ENCODE measurements at places on chromosomes 6 and 20.

DNA sequence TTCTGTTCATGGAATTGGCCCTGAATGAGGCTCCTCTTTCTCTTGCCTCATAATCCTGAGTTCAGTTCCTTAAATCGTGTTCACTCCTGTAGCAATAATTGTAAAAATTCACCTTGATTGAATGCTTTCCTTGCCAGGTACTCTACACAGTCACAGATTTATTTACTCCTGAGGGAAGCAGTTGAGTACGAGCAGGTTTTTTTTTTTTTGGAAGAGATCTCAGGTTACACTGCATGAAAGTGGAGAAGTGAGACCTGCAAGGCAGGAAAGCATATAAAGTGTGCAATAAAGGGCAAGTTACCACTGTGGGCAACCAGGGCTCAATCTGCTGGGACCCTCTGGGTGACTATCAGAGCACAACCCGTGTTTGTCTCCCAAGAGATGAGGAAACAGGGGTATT, 93.0 kb upstream of the DOK5 start:
- DNase-seq: no peak

- peak; percentile 37 for DNase-seq
Observed at GRCh38 chr6:89792881-89793280, 26.7 kb downstream of the MDN1 start.

- DNase-seq: no peak
Observed at GRCh38 chr6:2753110-2753489, 2.4 kb upstream of the MYLK4 start.

GRCh38 chr6:3471286-3471685, 14.4 kb upstream of the SLC22A23 start:
- DNase-seq: no peak

DNA sequence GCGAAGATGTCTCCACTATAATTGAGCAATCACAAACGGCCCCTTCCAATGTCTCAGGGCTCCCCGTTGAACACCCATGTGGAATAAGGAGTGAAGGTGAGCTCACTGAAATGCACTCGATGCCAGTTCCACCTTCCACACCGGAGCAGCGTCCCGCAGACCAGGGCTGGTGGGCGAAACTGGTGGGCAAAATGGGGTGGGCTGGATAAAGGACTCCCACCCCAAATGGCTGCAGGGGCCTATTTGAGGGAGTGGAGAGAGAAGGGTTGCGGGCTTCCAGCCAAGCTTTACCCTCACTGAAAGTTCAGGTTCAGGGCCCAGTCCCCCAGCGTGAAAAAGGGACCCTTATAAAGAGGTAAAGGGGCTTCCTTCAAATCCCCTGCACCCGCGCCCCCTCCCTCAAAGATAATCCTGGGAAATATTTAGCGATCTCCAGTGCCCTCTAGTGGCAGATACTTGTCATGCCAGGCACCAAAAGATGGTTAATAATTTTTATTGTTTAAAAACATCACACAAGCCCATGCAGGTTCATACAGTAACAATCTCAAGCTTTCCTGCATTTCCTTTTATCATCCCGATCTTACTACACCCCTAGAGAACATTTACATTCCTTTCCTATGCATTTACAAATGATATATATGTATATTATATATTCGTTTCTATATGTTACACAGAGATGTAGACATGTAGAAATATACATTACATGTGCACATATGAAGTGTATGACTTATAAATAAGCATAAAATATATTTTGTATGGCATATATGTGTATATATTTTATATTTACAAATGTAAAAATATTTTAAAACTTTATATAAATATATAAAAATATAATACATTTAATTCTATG, 58.2 kb upstream of the NKX2-2 start:
- peak; percentile 56 for DNase-seq

- peak; percentile 46 for DNase-seq
Observed at GRCh38 chr20:52103335-52103912, 88.2 kb downstream of the ZFP64 start.

- DNase-seq: no peak
Observed at GRCh38 chr20:46371656-46372055, 34.8 kb downstream of the ELMO2 start.

GRCh38 chr6:151481786-151482185, 12.0 kb upstream of the CCDC170 start:
- no peak for DNase-seq

DNA sequence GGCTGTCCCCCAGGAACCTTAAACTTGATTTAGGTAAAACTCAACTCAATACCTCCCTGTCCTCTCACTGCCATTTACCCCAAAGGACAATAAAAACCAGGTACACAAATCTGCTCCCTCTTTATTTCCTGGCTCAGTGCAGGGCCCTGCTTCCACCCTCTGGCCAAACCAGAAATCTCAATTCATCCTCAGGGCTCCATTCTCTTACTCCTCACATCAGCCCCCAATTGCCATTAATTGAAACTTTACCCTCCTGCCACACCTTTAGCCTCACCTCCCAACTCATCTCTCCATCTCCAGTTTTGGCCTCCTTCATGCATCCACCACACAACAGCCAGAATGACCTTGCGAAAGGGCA, 10.5 kb downstream of the ZBTB2 start:
- no peak for DNase-seq

DNA sequence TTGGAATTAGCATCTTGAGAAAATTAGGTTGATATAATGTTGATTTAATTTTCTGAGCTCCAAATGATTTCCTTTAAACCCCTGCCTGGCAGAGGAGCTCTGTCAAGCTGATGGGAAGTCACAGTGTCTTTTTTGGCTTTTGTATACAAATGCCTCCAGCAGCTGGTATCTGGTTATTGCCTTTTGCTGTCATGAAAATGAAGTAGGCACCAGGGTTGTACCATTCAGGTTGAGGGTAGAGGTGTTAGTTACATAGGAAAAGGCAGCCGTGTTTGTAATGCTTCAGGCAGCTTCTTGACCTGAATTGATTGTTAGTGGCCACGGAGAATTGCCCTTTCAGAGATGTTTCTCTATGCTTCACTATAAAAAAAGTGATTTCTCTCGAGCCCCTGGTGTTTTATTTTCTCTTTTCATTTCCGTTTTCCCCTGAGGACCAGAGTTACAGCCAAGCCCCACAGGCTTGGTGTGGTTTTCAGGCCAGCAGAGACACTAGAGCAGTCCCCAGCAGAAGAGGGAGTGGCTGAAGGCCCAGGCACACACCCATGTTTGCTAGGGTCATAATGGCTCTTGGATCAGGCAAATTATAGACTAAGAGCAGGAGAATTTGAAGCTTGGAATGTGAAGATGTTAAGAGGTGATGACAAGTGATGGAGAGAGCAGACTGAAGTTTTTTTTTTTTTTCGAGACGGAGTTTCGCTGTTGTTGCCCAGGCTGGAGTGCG, 21.6 kb downstream of the CMTR1 start:
- no peak for DNase-seq

GRCh38 chr6:134316733-134317431, 1.0 kb downstream of the SGK1 start:
- DNase-seq: peak; percentile 29

DNA sequence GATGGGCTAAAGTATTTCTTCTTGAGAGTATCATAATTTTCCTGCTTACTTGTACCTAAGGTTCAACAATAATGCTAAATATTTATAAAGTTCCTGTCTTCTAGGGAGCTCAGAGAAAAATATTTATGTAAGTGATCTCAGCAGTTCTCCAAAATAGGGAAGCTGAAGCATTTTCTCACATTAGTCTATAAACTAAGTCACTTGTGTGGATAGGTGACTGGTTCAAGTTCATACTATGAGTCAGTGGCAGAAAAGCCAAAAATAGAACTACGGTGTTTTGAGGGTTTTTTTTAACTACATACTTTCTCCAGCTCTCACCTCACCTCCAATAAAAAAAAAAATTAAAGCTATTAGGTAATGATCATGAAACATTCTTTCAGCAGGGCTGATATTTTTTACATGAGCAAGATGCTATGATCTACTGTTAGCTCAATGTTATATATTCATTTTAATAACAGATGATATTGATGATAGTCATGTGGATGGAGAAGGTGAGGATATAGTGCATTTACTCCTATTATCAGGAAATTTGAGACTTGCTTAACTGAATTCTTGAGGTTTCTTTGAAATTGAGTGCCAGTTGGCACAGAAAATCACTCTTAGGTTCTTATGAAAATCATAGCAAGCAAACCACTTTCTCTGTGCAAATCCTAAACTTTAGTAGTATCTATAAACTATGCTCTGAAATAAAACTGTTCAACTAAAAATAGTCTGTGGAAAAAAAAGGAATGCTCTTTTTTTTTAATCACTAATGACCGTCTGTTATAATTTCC, 4.1 kb upstream of the MOXD1 start:
- DNase-seq: no peak

- no peak for DNase-seq
Observed at GRCh38 chr6:90644492-90644891, 57.6 kb upstream of the MAP3K7 start.

GRCh38 chr20:38892091-38892981, 33.9 kb upstream of the FAM83D start:
- no peak for DNase-seq

DNA sequence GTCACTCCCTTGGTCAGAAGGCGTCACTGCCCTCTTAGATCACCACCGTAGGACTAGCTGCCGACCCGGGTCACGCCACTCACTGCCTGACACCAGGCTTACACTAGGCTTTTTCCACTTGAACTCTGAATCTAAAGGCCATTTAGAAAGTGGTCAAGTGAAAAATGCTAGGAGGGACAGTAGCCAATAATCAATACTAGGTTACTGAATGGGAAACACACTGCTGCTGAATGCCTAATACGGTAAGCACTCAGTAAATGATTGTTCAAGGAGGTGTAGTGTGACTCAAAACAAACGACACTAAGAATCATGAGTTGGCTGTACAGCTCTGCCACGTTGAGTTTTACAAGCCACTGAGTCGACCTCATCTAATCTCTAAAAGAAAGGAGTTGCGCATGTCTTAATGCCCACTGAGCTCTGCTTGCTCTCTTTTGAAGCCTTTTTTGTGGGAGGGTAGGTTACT, 760 bp upstream of the IBTK start:
- DNase-seq: peak; percentile 55

GRCh38 chr6:10559522-10560152, 38.5 kb downstream of the GCNT2 start:
- DNase-seq: peak; percentile 15

- no peak for DNase-seq
Observed at GRCh38 chr6:46044881-46045617, 29.4 kb upstream of the CLIC5 start.

GRCh38 chr20:43945391-43946205, 30.9 kb downstream of the TOX2 start:
- DNase-seq: no peak

GRCh38 chr6:159821122-159821521, 21.0 kb downstream of the PNLDC1 start:
- no peak for DNase-seq

GRCh38 chr6:46891252-46891795, 30.4 kb downstream of the ADGRF5 start:
- no peak for DNase-seq

- no peak for DNase-seq
Observed at GRCh38 chr20:3237011-3237957, 1.7 kb downstream of the SLC4A11 start.

DNA sequence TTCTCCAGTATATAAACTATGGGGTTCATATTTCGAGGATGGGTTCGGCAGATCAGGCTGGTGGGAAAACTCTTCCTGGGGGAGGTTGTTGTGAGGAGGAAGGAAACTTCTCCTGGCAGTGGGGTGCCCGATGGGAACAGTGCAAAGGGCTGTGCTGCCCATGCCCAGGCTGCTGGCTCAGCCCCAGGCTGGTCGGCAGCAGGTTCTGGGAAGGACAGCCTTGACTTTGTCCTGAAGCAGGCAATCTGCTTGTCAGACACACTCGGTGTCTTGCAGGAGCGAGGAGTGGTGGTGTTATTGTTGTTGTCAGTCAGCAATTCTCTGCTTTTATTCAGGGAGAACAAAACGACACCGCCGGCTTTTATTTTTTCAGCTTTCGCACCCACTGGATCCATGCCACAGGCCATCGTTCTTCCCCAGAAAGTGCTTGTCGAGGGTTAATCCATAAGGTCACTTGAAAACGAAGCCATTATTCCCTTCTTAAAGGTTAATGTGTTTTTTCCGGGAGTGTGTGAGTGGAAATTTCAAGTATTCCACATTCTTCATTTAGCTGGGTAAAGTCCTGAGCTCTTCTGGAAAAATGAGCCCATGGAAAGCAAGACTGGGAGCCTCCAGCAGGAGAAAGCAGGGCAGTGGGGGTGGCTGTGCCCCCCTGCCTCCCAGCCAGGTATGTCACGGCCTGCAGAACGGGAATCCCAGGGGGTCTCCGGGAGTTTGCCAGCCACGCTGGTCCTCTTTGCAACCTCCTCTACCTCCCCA, 57.0 kb upstream of the STX16 start:
- peak; percentile 21 for DNase-seq

DNA sequence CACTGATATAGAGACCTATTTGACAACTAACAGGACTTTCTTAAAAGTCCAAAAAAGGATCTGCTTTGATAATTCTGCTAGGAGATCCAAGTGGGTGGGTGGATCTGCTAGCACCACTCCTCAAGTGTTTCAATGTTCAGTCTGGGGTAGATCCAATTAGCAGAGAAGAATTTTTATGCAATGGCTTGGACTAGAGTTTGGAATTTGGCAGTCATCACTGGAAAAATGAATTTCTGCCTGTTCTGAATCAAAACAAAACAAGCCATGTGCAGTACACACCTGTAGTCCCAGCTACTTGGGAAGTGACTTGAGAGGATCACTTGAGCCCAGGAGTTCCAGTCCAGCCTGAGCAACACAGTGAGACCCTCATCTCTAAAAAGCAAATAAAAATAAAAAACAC, 12.6 kb upstream of the GNMT start:
- DNase-seq: no peak

DNA sequence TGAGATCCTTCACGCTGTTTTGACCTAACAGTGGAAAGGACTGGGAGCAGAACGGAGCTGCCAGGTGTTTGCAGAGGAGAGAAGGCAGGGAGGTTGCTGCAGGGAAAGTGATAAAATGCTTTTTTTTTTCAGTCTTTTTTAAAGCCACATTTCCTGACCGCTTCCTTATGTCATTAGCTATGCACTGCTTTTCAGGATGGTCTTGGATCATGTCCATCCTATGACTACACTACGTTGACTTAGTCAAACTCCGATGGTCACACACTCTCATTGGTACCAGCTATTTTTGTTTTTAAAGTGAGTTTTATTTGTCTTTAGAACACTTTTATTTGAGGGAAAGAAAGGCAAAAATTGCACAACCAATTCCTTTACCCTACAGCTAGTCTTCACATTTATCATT, 89.2 kb upstream of the EXOC2 start:
- DNase-seq: no peak

- no peak for DNase-seq
Observed at GRCh38 chr20:17845701-17846475, 122.7 kb downstream of the SNX5 start.

- DNase-seq: no peak
Observed at GRCh38 chr6:131586543-131586942, 13.5 kb downstream of the ARG1 start.

- no peak for DNase-seq
Observed at GRCh38 chr6:3506200-3506599, 49.4 kb upstream of the SLC22A23 start.

- no peak for DNase-seq
Observed at GRCh38 chr6:153780011-153780410, 259.0 kb upstream of the OPRM1 start.
